ENCODE measurements at places on chromosomes 7 and 10. TPM values are rescaled to one million over a fixed set of nuclear protein-coding genes. Genes with fewer than 3 reads are reported as not detected.

- no peak for DNase-seq
These were observed 41.3 kb upstream of the GLI3 start for GRCh38 chr7:42278344-42278743.

DNA sequence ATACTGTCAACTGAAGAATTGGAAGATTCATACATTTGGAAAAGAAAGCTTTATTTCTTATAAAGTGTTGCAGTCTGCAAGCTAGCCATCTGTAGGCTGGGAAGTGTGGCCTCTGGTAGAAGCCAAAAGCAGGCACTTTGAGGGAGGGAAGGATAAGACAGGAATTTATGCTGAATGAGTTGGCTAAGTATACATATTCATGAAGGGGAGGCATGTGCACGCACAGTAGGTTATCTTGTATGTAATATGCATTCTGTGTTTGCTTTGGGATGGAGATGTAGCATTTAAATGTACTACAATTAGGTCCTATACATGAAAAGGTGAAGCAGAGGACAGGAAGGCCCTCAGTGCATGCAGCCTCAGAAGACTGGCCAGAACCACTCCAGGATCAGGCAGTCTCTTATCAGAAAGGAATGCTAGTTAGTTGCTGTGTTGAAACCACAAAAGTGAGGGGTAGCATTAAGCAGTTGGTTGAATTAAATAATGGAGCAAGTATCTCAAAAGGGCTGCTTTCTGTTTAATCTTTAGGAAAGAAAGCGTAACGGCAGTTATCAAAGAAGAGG is 40.9 kb downstream of the MYO3A start:
- no peak for DNase-seq

- no peak for DNase-seq
These were observed 245.1 kb downstream of the DGKI start for GRCh38 chr7:137601642-137602041.

DNA sequence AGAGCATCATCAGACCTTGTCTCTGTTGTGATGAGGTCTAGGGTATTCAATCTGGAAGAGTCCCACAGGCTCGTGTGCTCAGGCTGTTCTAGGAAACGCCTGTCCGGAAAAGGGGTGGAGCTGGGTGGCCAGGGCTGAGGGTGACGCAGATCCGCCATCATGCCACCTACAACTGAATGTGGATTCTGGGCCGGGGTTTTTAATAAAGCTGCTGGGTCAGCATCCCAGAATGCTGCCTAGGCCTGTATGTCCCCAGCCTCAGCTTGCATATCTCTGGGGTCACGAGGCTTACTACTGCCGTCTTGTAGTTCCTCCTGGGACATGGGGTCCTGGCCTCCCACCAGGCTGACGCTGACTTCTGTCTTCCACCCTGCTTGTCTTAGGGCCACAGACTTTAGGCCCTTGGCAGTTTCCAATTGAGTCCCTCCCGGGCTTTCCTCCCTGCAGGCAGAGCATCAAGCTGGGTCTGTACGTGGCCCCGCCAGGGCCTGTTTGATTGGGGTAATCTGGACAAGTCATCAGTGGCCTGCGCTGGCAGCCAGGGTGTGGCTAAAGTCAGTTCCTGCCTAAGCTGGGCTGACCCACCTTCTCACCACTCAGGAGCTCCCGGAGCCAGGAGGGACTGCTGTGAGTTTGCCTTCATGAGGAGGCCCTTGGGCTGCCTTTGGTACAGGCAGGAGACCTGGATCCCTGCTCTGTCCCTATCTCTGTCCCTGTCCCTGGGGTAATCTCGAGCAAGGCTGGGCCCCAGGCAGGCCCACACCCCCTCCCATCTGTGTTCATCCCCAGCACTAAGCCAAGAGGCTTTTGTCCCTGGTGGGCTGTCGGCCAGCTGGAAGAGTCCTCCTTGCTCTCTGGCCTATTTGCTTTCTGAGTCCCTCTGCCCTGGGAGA is 79.9 kb downstream of the ZMIZ1 start:
- DNase-seq, result no peak

The FRAT1 gene
- 0.45 TPM for total RNA-seq

DNA sequence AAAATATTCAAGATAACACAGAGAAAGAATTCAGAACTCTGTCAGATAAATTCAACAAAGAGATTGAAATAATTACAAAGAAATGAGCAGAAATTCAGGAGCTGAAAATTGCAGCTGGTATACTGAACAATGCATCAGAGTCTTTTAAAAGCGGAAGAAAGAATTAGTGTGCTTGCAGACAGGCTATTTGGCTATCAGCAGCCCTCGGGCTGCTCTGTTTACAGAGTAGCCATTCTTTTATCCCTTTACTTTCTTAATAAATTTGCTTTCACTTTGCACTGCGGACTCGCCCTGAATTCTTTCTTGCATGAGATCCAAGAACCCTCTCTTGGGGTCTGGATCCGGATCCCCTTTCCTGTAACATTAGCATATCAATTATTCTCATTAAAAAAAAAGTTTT is 1040.0 kb downstream of the SORCS3 start:
- no peak for DNase-seq

DNA sequence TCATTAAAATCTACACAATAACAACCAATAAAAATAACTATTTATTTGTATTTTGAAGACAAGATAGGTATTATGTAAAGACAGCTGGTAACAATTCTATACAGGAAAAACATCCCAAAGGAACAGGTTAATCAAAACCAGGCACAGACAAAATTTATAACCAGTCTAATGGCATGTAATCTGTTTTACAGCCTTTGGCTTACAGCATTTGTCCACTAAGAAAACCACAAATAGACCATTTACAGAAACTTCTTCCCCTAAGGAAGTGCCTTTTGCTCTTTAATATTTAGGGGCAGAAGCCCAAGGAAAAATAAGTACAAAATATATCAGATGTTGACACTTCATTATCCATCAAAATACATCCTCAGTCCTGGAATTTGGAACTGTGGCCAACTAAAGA is 65.0 kb downstream of the SVIL start:
- no peak for DNase-seq

DNA sequence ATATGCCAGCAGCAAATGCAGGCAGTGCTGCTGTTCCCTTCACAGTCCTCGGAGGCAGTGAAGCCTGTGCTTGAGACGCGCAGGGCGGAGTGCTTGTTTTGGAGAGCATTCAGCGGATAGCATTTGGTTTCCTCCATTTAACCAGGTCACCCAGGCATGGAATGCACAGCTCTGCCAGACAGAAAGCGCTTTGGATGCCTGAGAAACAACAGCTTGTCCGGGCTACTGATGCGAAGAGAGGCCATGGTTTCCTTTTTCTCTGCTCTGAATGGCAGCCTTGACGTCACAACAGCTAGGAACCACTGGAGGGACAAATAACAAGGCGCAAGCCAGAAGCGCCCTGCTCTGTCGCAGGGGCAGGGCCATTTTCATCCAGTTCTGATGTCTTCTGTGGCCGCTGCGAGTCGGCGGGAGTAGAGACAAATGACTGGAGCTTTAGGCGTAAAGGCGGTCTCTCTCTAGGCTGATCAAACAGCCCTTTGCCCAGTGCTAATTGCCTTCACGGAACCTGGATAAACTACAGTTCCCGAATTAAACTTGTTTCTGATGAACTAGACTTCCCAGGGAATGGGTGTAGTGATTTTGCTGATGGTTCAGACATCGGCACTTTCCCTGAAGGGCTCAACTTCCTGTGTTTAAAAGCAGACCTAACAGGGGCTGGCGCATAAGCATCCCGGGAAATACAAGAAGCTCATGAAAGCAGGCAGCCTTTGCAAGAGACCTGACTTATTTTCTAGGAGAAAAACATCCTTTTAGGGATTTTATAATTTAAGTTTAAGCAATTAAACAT is 187.6 kb upstream of the KLF14 start:
- peak; percentile 65 for DNase-seq

DNA sequence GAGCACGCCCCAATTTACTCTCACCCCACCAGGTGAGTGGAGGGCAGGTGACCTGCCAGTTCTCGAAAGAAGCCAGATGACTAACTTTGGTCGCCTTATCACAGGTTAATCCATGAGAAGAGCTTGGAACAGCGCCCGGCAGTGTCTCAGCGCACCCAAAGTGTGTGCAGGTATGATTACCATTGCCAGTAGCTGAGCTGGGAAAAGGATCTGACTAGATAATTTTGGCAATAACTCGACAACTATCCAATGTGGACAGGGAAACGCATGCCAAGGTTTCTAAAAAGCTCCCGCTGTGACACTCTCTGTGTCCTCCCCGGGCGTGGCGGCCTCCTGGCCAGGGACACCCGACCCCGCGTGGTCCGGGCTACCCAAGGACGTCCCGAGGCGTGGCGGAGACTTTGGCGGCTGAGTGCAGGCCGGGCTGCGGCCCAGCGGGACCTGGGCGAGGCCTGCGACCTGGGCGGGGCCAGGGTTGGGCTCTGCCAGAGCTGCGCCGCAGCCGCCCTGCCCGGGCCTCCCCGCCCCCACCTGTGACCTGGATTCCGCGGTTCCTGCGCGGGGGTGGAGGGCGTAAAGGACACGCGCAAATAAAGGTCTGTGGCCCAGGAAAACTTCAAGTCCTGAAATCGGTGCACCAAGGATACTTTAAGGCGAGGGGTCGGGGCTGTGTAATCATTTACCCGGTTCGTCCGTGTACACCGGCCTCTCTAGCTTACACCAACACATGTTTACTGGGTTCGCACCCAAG is 13.7 kb upstream of the WAPL start:
- no peak for DNase-seq

- no peak for DNase-seq
These were observed 17.1 kb downstream of the MBL2 start for GRCh38 chr10:52755297-52756062.

GRCh38 chr7:25386311-25386744 is 158.0 kb upstream of the NPVF start:
- DNase-seq, result no peak

GRCh38 chr7:47482013-47482875 is 99.7 kb downstream of the TNS3 start:
- DNase-seq, result no peak

- no peak for DNase-seq
These were observed 88.6 kb downstream of the VIM start for GRCh38 chr10:17316488-17317170.

DNA sequence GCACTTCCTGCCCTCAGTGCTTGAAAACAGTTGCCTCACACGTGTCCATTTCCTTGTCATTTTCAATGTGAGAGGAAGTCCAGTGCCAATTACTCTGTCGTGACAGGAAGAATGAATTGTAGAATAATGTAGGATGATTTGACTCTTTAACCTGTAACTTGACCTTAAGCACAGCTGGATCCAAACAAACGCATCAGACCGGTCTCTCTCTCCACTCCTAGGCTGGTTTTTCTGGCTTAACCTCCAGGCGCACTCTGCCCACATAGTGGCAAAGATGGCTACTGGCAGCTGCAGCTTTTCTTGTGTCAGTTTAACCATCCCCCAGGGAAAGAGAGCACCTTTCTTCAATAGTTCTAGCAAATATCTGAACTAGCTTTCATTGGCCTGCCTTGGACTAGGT is 29.4 kb upstream of the PNLIPRP3 start:
- no peak for DNase-seq

- DNase-seq, result no peak
These were observed 308.5 kb upstream of the FZD1 start for GRCh38 chr7:90955641-90956207.

DNA sequence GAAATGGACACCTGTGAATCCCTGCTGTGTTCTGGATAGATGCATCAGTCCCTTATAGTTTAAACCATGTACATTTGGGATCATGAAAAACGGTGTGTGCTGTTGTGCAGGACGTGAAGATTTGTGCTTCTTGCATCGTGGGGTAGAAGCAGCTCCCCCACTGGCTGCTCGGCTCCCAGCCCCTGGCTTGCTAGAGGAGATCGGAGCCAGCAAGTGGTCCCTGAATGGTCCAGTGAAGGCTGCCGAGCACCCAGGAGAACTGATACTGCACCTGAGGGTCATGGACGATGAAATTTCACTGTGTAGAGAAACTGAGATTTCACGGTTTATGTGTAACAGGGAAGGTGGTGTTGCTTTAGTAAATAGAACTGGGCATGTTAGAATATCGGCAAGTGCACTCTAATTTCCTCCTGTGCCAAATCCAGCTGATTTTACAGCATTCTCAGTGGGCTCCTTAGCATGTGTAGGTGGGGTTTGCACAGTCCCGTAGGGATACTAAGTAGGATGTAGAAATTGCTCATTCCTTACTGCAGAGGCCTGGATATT is 655.1 kb upstream of the FOXK1 start:
- no peak for DNase-seq

The ECD gene
- 37.4 TPM for total RNA-seq

The RNF148 gene
- 6.1 TPM for total RNA-seq
